ENCODE measurements at places on chromosomes 7 and 10. TPM values are rescaled to one million over a fixed set of nuclear protein-coding genes. Genes with fewer than 3 reads are reported as not detected.

GRCh38 chr7:35420656-35421055, 166.8 kb upstream of the TBX20 start:
- DNase-seq, result no peak

DNA sequence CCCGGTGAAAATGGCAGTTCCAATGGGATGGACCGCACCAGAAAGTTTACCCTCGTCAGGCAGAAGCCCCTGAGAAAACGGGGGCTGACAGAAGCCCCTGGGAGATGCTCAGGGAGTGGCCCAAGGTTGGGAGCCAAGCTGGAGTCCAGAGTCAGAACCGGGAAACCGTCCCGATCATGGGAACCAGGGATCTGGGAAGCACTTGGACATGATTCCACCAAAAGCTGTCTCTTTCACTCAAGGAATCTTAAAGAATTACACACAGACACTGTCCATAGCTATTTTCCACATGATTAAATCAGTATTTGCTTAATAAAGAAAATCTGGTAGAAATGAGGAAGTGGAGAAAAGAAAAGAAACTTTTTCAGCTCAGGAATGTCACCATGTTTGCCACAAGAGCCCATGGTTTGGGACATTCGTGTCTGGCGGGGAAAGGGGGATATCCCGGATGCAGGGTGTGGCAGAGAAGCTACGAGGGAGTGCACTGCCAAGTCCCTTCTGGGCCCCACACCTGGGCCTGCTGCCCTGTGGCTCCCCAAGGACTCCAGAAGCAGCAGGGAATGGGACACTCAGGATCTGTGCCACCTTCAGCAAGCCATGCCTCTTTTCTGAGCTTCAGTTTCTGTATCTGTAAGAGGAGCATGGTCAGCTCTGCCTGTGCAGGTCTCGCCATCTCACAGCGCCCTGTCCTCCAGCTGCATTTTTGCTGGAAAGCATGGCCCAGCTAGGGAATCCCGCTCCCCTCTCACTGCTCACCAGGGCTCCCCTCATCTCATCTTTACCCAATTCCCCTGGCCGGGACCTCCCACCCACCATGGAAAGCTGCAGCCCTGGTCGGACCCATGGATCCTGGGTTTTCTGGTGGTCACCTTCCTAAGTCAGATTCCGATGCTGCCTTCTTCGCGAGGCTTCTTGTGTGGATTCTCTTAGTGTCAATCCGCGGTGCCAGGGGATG, 225.1 kb upstream of the GRB10 start:
- no peak for DNase-seq

- no peak for DNase-seq
These were observed 1021.9 kb upstream of the AUTS2 start for GRCh38 chr7:68576366-68576765.

DNA sequence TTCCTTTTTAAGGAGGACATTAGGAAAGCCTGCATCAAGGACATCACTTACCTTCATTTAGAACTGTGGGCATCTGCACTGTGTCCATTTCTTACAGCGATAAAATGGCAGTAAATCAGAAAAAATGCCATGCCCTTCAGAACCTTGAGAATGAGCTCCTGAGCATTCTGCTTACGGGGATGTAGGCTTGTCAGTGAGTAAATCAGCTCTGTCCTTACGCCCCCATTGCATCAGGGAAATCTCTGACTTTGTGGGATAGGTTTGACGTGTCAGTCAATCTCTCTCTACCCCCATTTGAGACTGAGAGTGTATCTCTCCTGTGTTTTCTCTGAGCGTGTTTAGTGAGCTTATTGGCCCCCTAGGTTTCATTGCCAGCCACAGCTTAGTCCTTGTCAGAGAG, 837.1 kb downstream of the LRMDA start:
- DNase-seq, result no peak

DNA sequence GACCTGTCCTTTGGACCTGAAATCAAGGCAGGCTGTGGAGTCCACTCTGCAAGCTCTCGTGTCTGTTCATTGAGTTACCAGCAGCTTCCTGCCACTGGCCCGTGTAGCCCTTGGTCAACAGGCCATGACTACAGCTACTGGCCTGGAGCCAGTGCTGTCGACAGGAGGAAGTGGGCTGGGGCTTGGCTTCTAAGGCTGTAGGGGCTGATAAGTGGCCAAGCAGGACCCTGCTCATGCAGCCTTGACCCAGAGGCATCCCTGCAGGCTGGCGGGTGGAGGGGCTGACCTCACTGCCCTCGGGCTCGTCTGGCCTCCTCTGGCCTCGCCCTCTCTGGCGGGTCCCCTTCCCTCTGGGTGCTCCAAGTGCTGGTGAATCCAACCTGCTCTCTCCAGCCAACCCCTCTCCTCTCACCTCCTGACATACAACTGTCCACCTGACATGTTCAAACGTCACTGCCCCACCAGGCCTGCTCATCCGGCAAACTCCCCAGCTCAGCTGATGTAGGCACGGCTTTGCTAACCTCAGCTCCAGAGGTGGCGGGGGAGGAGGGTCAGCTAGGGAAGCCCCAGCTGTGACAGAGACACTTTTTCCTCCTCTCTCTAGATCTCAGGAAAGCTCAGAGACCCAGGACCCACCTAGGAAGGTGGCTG, 188.6 kb upstream of the LYZL2 start:
- DNase-seq, result no peak

DNA sequence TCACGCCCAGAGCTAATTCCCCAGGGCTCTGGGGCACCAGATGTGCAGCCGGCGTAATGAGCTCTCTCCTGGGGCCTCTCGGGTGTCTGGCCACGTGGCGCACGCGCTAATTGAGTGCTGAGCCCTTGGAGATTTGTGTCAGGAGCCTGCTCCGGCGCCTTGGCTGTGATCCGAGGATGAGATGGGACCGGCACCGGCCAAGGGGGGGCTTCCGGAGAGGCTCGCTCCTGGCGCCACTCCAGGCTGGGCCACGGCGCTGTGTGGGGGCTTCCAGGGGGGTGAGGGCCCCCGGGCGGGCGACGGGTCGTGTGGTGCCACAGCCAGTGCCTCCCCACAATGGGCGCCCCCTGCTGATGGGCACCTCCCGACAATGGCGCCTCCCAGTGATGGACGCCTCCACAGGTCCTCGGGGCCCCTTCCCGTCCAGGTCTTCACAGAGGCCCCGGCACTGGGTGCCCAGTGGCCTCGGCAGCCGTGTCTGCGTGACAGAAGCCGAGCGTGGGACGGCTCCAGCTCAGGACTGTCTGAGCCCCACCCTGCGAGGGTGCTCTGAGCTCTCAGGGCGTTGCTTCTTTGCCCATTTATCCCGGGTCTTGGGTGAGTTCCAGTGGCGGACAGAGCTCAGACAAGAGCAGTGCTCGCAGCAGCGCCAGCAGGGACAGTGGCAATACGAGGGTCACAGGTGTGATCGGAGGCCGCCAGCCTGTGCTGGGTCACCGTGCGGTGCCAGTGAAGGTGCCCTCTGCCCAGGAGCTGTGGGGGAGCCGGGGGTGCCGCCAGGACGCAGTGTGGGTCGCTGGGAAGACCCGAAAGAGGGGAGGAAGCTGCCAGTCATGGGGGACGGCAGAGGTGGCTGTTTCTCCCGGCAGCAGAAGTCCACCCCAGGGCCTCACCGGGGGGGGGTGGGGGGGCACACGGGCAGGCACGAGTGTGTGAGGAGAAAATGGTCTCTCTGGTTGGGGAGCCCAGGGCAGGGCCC, 8.2 kb upstream of the NKX6-2 start:
- DNase-seq, result no peak

DNA sequence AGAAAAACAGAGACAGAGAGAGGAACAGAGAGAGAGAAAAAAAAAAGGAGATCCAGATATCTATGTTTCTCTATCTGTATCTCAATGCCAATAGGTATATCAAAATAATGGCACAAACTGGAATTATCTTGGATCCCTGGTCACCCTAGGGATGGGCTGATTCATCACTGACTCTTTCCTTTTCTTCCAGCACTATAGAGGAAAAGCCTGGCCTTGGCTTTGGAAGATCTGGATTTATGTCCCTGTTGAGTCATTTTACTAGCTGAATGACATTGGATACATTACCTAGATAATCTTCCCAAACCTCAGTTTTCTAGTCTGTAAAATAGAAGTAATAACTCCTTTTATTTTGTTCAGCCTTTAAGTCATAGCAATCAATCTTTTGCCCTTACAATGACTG, 152.8 kb upstream of the GDF10 start:
- no peak for DNase-seq

GRCh38 chr7:120554960-120555571, 282.1 kb downstream of the KCND2 start:
- peak; percentile 74 for DNase-seq

- DNase-seq, result no peak
These were observed 930 bp upstream of the HOXA10 start for GRCh38 chr7:27174874-27175625.

DNA sequence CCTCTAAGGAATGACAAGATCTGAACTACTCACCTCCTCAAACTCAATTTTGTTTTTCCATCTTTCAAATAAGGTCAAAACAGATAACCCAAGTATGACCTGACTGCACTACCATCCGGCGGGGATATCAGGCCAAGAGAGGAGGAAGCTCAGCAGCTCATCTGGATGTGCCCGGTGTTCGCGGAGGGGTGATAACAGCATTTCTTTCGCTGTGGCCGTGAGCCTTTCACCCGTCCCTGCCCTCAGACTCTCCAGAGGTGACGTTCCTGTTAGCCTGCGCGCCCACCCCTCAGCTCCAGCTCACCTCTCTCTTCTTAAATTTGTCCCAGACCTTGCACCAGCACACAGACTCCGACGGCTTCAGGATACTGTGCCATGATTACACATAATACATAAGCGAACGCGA, 526 bp downstream of the ZNF248 start:
- DNase-seq, result peak; percentile 54

- no peak for DNase-seq
These were observed 38.5 kb upstream of the PDLIM1 start for GRCh38 chr10:95329296-95329695.

DNA sequence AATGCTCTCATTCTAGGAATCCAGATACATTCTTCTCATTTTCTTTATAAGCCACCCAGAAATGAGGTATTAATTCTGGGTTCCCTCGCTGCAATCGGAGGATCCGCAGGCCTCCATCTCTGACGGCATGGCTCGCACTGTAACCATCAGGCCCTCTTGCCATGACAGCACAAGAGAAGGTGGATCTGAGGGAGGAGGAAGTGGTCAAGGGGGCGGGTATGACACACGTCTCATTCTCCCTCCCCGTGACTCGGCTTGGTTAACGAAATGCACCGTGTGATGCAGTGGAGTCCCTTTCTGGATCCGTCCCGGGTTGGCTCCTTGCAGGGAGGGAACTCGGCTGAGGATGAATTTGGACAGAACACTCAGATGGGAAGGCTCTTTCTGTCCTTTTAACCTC, 280.2 kb downstream of the TCERG1L start:
- no peak for DNase-seq

DNA sequence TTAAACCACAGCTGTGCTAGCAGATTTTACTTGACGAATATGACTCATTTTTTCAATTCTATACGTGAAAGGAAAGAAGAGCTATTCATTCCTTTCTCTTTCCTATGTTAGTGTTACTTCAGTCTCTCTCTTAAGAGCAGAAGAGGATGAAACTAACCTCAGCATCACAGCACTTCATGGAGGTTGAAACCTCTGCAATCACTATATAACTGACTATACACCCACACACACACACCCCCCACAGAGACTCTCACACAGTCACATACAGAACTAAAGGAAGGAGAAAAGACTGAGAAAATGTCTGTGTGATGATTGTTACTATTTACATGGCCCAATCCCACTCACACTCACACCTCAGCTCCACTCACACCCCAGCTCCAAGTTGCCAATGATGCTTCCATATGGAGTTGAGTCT, 104.2 kb downstream of the KIF20B start:
- no peak for DNase-seq

The GIMAP1 gene
- 1.4 TPM for total RNA-seq

The TSPAN13 gene
- 10.6 TPM for total RNA-seq

The DHX32 gene
- total RNA-seq, result 42.2 TPM

The STEAP1B gene
- total RNA-seq, result 11.3 TPM

The NKX6-2 gene
- 20.1 TPM for total RNA-seq

The CYP3A7 gene
- not detected for total RNA-seq

The GGCT gene
- 14.7 TPM for total RNA-seq

The HMX3 gene
- 0.25 TPM for total RNA-seq

The HOGA1 gene
- 0.55 TPM for total RNA-seq

The MUC12 gene
- 3.5 TPM for total RNA-seq
